Smooth muscle cell of the pulmonary artery (primary cell): ENCODE measurements at places on chromosomes 4 and X. TPM values are rescaled to one million over a fixed set of nuclear protein-coding genes. Genes with fewer than 3 reads are reported as not detected.

The RHOH gene
- total RNA-seq, result not detected in 2 replicates

The LDB2 gene
- total RNA-seq, result 11.3 and 70.6 TPM in 2 replicates

The SPOCK3 gene
- total RNA-seq, result 0.65 and 4.1 TPM in 2 replicates

The RWDD4 gene
- 18.1 and 24.4 TPM in 2 replicates for total RNA-seq

The HUWE1 gene
- total RNA-seq, result 166 and 170 TPM in 2 replicates

The PAK3 gene
- 1.4 and 4.6 TPM in 2 replicates for total RNA-seq

The CXorf51A gene
- total RNA-seq, result not detected in 2 replicates

The FAM114A1 gene
- total RNA-seq, result 318 and 431 TPM in 2 replicates

The SLC10A6 gene
- total RNA-seq, result 0.20 TPM in 1 of 2 replicates, not detected in the other

The MAGEC2 gene
- not detected in 2 replicates for total RNA-seq

The SSX2 gene
- not detected in 2 replicates for total RNA-seq

The TLR7 gene
- under 0.01 TPM in 1 of 2 replicates, not detected in the other for total RNA-seq

The AFM gene
- total RNA-seq, result not detected in 2 replicates

The RTL5 gene
- 5.3 and 7.2 TPM in 2 replicates for total RNA-seq

The PNCK gene
- total RNA-seq, result 0.72 and 3.1 TPM in 2 replicates

The USP17L27 gene
- not detected in 2 replicates for total RNA-seq

The SLC6A14 gene
- not detected in 2 replicates for total RNA-seq

The ADAMTS3 gene
- 3.8 and 5.0 TPM in 2 replicates for total RNA-seq

The HSFX2 gene
- 0.72 TPM in 1 of 2 replicates, not detected in the other for total RNA-seq

The RAB9A gene
- 19.4 and 25.9 TPM in 2 replicates for total RNA-seq

The VMA21 gene
- total RNA-seq, result 40.0 and 46.1 TPM in 2 replicates

The NHSL2 gene
- 2.4 and 4.4 TPM in 2 replicates for total RNA-seq

The EXOSC9 gene
- 13.5 and 15.3 TPM in 2 replicates for total RNA-seq

The MTTP gene
- 0.33 TPM in 1 of 2 replicates, not detected in the other for total RNA-seq

The CDKL2 gene
- 0.39 and 2.3 TPM in 2 replicates for total RNA-seq

The HSFX1 gene
- total RNA-seq, result 1.1 and 1.7 TPM in 2 replicates

The EVC gene
- total RNA-seq, result 50.0 and 54.0 TPM in 2 replicates

The TAF7L gene
- 0.20 and 0.26 TPM in 2 replicates for total RNA-seq

The PCSK1N gene
- total RNA-seq, result 0.46 and 10.7 TPM in 2 replicates

The NRK gene
- total RNA-seq, result 0.26 and 1.1 TPM in 2 replicates

The GAGE1 gene
- not detected in 2 replicates for total RNA-seq

The SNCA gene
- total RNA-seq, result 0.85 and 33.8 TPM in 2 replicates

The TBC1D9 gene
- 43.7 and 45.7 TPM in 2 replicates for total RNA-seq
